Trophoblast cell (in vitro differentiated cells and primary cell): ENCODE measurements at places on chromosomes 2 and 18.

- no peak for DNase-seq
- peaks cover 29% of the 10 kb centered on the region for H3K4me1 ChIP-seq
- H3K27ac ChIP-seq, result peak overlapping the region; percentile 72
- H3K36me3 ChIP-seq, result no peaks in the 10 kb centered on the region
- H3K27me3 ChIP-seq, result no peaks in the 10 kb centered on the region
These were observed 139.3 kb upstream of the FBXO11 start for GRCh38 chr2:48045613-48046012.

GRCh38 chr2:213490087-213490486, 205.8 kb downstream of the SPAG16 start:
- H3K36me3 ChIP-seq, result no peaks in the 10 kb centered on the region
- H3K27me3 ChIP-seq, result no peaks in the 10 kb centered on the region

DNA sequence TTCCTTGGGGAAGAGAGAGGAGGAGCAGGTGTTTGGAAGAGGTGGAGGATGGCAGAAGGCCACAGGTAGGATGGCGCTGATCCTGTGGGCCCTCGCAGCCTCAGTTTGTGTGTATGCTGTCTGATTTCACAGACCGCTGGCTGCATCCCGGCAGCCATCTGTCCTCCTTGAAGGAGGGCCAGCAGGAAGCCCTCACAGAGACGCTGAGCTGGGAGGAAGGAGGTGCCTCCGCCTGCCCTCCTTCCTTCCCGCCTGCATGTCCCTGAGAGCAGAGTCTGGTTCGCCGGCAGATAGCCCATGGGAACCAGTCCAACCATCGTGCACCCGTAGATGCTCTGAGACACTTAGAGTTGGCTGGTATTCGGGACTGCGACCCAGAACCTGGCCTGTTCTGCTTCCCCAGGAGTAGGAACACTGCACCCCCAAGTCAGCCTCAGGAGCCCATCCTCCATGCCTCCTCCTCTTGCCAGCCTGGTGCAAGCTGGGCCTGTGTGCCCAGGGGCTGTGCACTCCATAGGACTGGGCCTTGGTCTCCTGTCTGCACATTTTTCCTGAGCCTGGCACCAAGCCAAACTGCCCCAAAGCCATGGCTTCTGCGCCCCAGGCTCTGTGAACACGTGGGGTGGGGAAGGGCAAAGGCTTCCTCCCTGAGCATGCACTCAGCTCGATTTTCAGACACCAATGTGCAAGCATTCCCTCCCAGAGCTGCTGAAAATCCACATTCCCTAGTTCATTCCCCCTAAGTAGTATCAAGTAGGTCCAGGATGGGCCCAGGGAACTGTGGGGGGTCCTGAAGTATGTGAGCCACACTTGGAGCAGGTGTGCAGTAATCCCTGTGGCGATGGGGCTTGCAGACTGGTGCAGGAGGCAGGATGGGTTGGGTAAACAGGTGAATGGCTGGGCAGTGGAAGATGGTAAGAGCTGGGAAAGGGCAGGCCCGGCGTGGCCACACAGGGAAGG, 115.6 kb downstream of the SEPTIN10 start:
- no peaks in the 10 kb centered on the region for H3K36me3 ChIP-seq
- no peak overlapping the region for H3K27ac ChIP-seq
- H3K27me3 ChIP-seq, result no peaks in the 10 kb centered on the region
- H3K4me1 ChIP-seq, result no peaks in the 10 kb centered on the region
- no peak for DNase-seq

DNA sequence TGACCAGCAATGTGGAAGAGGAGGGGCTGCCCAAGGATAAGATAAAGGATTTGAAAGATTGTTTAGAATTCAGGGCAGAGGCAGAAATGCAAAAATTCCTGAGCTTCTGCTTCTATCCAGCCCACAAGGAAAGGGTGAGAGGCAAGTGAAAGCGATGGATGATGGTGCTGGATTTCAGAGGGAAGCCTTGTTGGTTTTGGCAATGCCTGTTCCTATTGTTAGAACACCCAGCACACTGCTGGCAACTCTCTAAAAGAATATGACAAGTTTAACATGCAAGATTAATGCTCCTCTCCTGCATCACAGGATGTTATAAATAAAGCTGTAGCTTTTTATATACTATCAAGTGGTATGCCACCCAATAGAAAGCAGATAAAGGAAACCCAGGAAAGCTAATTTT, 92.6 kb downstream of the ZNF385B start:
- H3K4me1 ChIP-seq, result no peaks in the 10 kb centered on the region
- peak; percentile 16 for DNase-seq
- H3K4me3 ChIP-seq, result no peak overlapping the region
- no peaks in the 10 kb centered on the region for H3K36me3 ChIP-seq
- H3K27me3 ChIP-seq, result no peaks in the 10 kb centered on the region
- no peak overlapping the region for H3K27ac ChIP-seq

GRCh38 chr2:221518201-221518934, 53.7 kb downstream of the EPHA4 start:
- DNase-seq, result no peak
- no peaks in the 10 kb centered on the region for H3K36me3 ChIP-seq
- no peaks in the 10 kb centered on the region for H3K27me3 ChIP-seq
- no peak overlapping the region for H3K4me3 ChIP-seq
- no peak overlapping the region for H3K27ac ChIP-seq

GRCh38 chr2:193476171-193476800, 1281.6 kb upstream of the TMEFF2 start:
- no peak for DNase-seq
- no peaks in the 10 kb centered on the region for H3K36me3 ChIP-seq
- H3K27me3 ChIP-seq, result no peaks in the 10 kb centered on the region
- no peak overlapping the region for H3K27ac ChIP-seq
- no peak overlapping the region for H3K4me3 ChIP-seq
- no peaks in the 10 kb centered on the region for H3K4me1 ChIP-seq

DNA sequence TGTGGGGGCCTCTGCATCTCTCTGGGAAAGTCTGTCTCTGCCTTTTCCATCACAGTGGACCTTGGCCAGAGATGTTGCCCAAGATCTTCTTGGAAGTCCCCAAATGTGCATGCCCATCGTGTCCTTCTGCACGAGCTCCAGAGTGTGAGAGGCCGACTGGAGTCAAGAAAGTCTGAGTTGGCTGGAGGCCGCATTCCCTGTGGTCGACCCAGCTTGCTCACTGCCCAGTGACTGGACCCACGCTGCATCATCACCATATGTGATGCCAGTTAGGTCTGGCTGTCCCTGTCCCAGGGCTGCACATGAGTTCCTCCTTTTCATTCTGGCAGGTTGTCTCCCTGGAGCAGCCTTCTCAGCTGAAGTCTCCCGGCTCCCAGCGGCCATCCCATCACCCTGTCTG, 93.8 kb downstream of the ARL4C start:
- no peak overlapping the region for H3K4me3 ChIP-seq
- no peaks in the 10 kb centered on the region for H3K4me1 ChIP-seq
- H3K36me3 ChIP-seq, result no peaks in the 10 kb centered on the region
- no peak for DNase-seq

DNA sequence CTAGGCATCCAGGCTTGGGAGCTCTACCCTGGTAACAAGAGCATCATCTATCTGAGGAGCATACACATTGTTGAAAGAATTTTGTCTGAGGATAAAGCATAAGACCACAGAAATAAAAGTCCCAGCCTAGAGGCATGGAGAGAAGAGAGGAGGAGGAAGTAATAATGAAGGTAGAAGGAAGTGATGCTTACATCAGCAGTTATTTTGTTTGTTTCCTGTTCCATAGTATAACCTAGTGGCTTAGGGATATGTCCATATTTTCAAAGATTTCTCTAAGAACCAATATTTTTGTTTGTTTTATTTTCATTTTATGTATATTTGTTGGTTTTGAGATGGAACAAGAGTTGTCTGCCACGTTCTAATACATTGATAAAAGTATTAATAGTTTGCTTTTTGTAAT, 407.4 kb upstream of the SETBP1 start:
- H3K4me1 ChIP-seq, result no peaks in the 10 kb centered on the region
- no peak overlapping the region for H3K27ac ChIP-seq
- H3K36me3 ChIP-seq, result no peaks in the 10 kb centered on the region
- DNase-seq, result no peak
- no peaks in the 10 kb centered on the region for H3K27me3 ChIP-seq
- H3K4me3 ChIP-seq, result no peak overlapping the region

- H3K4me1 ChIP-seq, result no peaks in the 10 kb centered on the region
- no peaks in the 10 kb centered on the region for H3K27me3 ChIP-seq
- H3K36me3 ChIP-seq, result no peaks in the 10 kb centered on the region
- no peak for DNase-seq
- H3K27ac ChIP-seq, result no peak overlapping the region
These were observed 53.4 kb downstream of the THADA start for GRCh38 chr2:43542285-43542933.

- H3K27me3 ChIP-seq, result no peaks in the 10 kb centered on the region
- DNase-seq, result no peak
- no peak overlapping the region for H3K4me3 ChIP-seq
These were observed 126.8 kb downstream of the OSR1 start for GRCh38 chr2:19231625-19232024.
